Keratinocyte (primary cell): ENCODE measurements at places on chromosomes 6 and 20.

DNA sequence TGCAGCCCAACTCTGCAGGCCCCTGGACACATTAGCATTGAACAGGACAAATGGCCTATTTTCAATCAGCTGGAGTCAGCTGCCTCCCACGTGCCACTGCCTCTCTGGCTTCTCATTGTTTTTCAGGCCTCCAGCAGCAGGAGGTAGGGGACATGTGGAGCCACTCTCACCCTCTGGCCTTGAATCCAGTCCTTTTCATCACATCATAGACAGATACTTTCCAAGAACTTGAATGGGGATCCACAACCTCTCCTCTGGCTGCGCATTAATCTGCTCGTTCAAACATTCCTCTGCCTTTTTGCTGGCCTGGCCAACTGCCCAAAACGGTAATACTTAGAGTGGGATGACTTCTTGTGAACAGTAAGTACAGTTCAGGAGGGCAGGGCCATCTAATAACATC is 592.3 kb downstream of the PKHD1 start:
- no peak overlapping the region for H3K4me3 ChIP-seq
- H3K27me3 ChIP-seq: no peaks in the 10 kb centered on the region
- no peak overlapping the region for H3K27ac ChIP-seq

GRCh38 chr6:88143421-88144157 is 22.6 kb downstream of the CNR1 start:
- no peak overlapping the region for H3K27ac ChIP-seq
- H3K4me3 ChIP-seq: no peak overlapping the region
- H3K27me3 ChIP-seq: no peaks in the 10 kb centered on the region
- DNase-seq: no peak
- no peaks in the 10 kb centered on the region for H3K36me3 ChIP-seq

DNA sequence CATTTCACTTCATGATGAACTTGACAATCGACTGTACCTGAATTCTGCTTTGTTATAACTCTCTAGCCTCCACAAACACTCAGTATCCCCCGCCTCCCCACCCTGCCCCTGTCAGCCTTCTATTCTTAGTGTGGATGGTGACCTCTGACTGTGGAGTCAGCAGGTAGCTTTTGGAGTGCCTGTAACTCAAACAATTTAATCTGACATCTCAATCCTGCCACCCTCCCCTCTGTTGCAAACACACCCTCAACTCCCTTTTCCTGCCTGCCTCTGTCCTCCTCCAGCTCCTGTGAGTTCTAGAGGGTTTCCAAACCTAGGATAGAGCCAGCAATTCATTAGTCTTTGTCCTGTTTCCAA is 20.3 kb downstream of the DAAM2 start:
- no peak overlapping the region for H3K4me3 ChIP-seq
- no peak overlapping the region for H3K27ac ChIP-seq
- H3K36me3 ChIP-seq: no peaks in the 10 kb centered on the region
- H3K27me3 ChIP-seq: no peaks in the 10 kb centered on the region

DNA sequence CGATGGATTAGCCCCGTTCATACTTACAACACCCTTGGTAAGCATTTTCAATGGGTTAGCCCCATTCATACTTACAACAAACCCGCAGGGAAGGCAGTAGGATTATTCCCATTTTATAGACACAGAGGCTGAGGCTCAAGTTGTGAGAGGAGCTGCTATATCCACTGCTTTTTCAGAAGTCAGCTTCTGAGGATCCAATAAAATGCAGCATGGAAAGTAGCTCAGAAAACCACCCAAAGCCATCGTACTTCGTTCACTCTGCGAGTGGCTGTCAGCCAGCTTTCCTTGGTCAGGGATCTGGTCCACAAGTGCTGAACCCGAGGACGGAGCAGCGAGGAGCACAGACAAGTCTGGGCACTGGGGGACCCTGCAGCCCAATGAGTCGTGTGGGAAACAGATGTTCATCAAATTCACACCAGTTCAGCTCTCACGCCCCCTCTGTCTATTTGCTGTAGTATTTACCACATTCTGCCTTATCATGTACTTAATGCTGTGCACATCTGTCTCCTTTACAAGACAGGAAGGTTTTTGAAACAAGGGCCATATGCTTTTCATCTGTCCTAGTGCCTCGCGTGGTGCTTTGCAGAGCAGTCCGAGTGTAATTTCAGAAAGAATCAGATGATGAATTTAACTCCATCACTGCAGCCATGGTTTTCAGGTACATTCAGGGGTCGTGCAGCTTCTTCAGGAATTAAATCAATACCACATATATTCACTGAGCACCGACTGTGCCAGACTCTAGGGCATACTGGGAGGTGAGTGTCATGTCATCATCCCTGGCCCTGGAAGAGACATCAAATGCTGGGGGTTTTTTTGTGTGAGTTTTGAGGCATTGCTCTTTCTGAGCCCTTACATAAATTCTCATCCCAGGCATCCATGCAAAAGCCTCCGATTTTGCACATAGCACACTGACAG is 256.9 kb downstream of the CDH26 start:
- no peak overlapping the region for H3K27ac ChIP-seq
- H3K4me1 ChIP-seq: no peaks in the 10 kb centered on the region
- H3K27me3 ChIP-seq: peaks cover 14% of the 10 kb centered on the region

- no peaks in the 10 kb centered on the region for H3K27me3 ChIP-seq
- H3K36me3 ChIP-seq: no peaks in the 10 kb centered on the region
- no peak overlapping the region for H3K4me3 ChIP-seq
- H3K4me1 ChIP-seq: peaks cover 12% of the 10 kb centered on the region
- no peak for DNase-seq
- no peak overlapping the region for H3K27ac ChIP-seq
Measured at GRCh38 chr6:166760288-166760687, 133.2 kb upstream of the RPS6KA2 start.

- no peak overlapping the region for H3K4me3 ChIP-seq
- no peak for DNase-seq
- no peak overlapping the region for H3K27ac ChIP-seq
- H3K4me1 ChIP-seq: no peaks in the 10 kb centered on the region
Measured at GRCh38 chr6:130847001-130847910, 20.1 kb downstream of the SMLR1 start.
